Activated naive CD4-positive, alpha-beta T cell treated with anti-CD3 and anti-CD28 coated beads for 36 hours (primary cell): ENCODE measurements at places on chromosomes 7 and 10. TPM values are rescaled to one million over a fixed set of nuclear protein-coding genes. Genes with fewer than 3 reads are reported as not detected.

NKX1-2 gene
- total RNA-seq, result not detected

RBP4 gene
- not detected for total RNA-seq

PALD1 gene
- total RNA-seq, result 0.69 TPM

BMPER gene
- total RNA-seq, result not detected

GRCh38 chr10:12699781-12700556, 301.5 kb downstream of the CCDC3 start:
- no peaks in the 10 kb centered on the region for H3K27me3 ChIP-seq
- H3K4me3 ChIP-seq, result no peak overlapping the region
- H3K27ac ChIP-seq, result no peak overlapping the region
- DNase-seq, result no peak
- peaks cover 14% of the 10 kb centered on the region for H3K4me1 ChIP-seq
- peaks cover 3% of the 10 kb centered on the region for H3K36me3 ChIP-seq

- H3K27me3 ChIP-seq, result no peaks in the 10 kb centered on the region
- no peaks in the 10 kb centered on the region for H3K4me1 ChIP-seq
Observed at GRCh38 chr10:79013406-79013987, 55.3 kb upstream of the ZMIZ1 start.

GRCh38 chr7:11833431-11833830, 1.4 kb upstream of the THSD7A start:
- H3K27ac ChIP-seq, result no peak overlapping the region
- peaks cover 38% of the 10 kb centered on the region for H3K27me3 ChIP-seq
- H3K36me3 ChIP-seq, result no peaks in the 10 kb centered on the region

DNA sequence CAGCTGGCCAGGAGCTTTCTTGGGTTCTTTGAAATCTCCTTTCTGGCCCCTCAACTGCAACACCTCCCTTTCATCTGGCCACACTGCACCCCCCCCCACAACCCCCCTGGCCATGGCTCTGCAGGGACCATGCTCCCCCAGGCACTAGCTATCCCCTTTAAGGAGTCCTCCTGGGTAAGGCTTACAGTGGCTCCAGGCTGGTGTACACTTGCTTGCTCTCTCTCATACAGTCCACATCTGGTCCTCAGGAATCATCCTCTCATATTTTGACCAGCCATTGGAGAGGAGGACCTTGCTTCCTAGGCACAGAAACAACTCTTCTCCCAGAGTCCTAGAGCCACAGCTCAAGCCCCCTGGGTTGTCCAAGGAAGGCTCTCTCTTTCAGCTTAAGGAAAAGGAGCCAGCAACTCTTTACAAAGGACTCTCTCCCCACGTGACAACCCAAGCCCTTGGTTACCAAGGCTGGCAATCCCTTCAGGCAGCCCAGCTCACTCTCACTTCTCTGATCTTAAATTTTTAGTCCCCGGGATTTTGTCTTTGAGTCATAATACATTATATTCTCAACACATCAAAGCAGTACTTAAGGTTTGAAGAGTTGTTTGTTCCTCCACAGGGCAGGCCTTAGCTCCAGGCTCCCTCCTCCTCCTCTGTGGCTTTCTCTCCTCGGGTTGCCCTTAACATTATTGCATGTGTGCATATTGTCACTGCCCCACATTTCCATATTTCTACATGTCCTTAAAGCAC, 9.9 kb downstream of the GARIN1A start:
- H3K27ac ChIP-seq, result no peak overlapping the region
- no peak overlapping the region for H3K4me3 ChIP-seq
- peaks cover 1% of the 10 kb centered on the region for H3K36me3 ChIP-seq
- H3K4me1 ChIP-seq, result no peaks in the 10 kb centered on the region
- no peak for DNase-seq
- peaks cover 5% of the 10 kb centered on the region for H3K27me3 ChIP-seq

DNA sequence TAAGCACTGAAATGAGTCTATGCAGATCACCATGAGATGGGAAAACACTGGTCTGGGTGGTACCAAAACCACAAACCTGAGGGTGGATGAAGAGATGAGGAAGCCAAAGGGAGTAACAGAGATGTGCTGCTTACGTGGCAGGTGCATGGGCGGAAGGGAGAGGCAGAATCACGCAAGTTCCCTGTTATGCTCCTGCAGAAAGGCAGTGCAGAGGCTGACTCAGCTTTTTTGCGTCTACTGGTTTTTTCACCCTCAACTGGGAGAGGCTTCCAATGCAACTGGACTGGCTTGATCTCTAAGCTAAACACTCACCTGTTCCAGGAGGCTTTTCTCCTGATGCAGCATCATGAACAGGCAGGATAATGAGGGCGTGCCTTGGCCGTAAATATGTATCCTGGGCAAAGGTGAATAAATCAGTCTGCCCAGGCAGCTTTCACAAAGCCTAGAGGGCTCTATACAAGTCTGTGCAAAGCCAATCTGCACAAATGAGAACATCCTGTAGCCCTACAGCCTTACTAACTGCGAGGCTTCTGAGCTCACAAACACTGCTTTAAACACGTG, 95.4 kb upstream of the AFAP1L2 start:
- H3K27ac ChIP-seq, result peak overlapping the region; percentile 96
- peaks cover 87% of the 10 kb centered on the region for H3K4me1 ChIP-seq

DNA sequence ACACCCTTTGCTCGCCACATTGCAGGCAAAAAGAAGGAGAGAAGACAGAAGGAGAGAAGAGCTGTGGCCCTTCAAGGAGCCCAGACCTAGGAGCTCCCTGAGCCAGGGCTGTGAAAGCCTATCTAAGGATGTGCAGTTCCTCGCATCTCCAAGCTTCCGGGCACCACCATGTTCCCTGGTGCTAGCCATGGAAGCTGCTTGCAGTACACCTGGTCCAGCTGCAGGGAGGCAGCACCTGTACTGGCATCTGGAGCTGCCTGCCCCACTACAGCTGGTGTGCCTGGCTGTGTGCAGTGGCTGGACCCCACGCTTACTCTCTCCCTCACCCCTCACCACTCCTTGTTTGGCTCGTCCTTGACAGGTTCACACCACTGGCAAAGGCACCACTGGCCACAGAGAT, 1111.8 kb upstream of the POT1 start:
- no peaks in the 10 kb centered on the region for H3K36me3 ChIP-seq
- no peak for DNase-seq
- H3K4me3 ChIP-seq, result no peak overlapping the region
- H3K27me3 ChIP-seq, result no peaks in the 10 kb centered on the region

- H3K36me3 ChIP-seq, result no peaks in the 10 kb centered on the region
- H3K4me1 ChIP-seq, result no peaks in the 10 kb centered on the region
- H3K27ac ChIP-seq, result no peak overlapping the region
- DNase-seq, result no peak
Observed at GRCh38 chr7:99848420-99849216, 20.8 kb downstream of the CYP3A43 start.

- H3K36me3 ChIP-seq, result no peaks in the 10 kb centered on the region
- peaks cover 2% of the 10 kb centered on the region for H3K27me3 ChIP-seq
- no peak overlapping the region for H3K4me3 ChIP-seq
Observed at GRCh38 chr10:4068629-4069028, 283.6 kb upstream of the KLF6 start.

DNA sequence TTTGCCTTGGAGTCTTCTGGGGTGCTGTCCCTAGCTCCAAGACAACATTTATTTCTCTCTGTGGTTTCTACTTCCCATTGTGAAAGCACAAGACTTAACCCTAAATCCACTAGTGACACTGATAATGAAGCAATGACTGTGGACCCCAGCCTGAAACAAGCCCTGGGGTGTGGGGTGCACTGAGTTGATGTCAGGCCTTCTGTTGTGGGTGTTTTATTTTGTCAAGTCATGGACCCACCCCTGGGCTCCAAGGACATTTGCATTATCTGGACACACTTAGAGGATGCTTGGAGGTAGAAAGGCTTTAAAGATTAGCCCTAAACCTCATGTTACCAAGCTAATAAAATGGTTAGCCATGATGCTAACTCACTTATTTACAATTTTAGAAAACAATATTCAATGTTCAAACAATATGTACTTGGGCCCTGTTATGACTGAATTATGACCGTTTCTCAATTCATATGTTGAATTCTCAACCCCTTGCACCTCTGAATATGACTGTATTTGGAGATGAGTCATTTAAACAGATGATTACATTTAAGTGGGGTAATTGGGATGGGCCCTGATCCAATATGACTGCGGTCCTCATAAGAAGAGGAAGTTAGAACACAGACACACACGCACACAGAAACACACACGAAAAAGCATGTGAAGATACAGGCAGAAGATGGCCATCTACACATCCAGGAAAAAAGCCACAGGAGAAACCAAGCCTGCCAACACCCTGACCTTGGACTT, 137.2 kb upstream of the IGFBP3 start:
- DNase-seq, result no peak
- no peaks in the 10 kb centered on the region for H3K27me3 ChIP-seq
- H3K27ac ChIP-seq, result no peak overlapping the region

DNA sequence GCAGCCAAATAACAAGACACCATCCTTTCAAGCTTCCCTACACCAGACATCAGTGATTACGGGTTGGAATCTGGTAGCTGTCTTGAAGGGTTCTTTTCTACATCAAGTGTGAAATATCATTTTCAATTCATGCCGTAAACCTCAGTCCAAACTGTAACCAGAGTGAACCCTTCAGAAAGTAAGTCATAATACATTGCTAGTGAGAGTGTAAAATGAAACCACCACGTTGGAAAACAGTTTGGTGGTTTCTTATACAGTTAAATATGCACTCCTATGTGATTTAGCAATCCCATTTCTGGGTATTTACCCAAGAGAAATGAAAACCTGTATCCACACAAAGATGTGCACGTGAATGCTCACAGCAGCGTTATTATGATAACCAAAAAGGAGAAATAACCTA, 25.6 kb upstream of the ZC3HAV1L start:
- H3K4me1 ChIP-seq, result peaks cover 70% of the 10 kb centered on the region
- H3K36me3 ChIP-seq, result peaks cover 71% of the 10 kb centered on the region
- H3K27me3 ChIP-seq, result no peaks in the 10 kb centered on the region

DNA sequence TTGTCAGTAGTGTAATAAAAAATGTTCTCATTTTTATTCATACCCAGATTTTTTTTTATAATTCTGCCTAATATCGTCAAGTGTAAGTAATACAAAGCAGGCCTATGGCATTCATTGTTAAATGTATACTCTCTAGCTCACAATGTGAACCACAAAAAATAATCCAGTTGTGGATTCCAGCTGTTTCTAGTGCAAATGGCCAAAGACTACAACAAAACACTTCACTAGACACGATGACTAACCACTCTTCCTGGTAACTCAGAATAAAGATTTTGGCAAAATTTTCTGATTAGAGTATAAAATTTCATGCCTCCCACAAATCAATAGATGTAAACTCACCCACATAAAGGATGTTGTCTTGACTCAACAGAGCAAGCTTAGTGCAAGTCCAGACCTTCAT, 396.6 kb downstream of the DGKB start:
- no peaks in the 10 kb centered on the region for H3K4me1 ChIP-seq
- H3K4me3 ChIP-seq, result no peak overlapping the region
- H3K36me3 ChIP-seq, result no peaks in the 10 kb centered on the region
- no peak overlapping the region for H3K27ac ChIP-seq

DNA sequence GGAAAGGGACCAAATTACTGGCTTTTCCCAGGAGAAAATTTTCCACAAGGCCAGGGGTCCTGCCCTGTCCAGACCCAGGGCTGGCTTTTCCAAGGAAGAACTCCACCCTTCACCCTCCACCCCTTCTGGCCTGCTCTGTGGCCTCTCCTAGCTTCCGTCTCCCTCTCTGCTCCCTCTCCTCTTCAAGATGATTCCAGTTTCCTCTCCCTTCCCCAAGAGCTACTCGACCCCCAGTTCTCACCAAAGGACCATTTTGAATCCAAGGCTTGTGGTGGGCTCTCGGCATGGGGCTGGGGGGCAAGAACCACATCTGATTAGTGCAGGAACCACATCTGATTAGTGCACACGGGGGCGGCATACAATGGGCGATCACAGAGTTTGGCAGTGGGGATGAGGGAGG, 7.7 kb downstream of the CHAT start:
- H3K27ac ChIP-seq, result no peak overlapping the region
- H3K27me3 ChIP-seq, result peaks cover 25% of the 10 kb centered on the region
- H3K4me1 ChIP-seq, result no peaks in the 10 kb centered on the region
- DNase-seq, result no peak
- no peak overlapping the region for H3K4me3 ChIP-seq

DNA sequence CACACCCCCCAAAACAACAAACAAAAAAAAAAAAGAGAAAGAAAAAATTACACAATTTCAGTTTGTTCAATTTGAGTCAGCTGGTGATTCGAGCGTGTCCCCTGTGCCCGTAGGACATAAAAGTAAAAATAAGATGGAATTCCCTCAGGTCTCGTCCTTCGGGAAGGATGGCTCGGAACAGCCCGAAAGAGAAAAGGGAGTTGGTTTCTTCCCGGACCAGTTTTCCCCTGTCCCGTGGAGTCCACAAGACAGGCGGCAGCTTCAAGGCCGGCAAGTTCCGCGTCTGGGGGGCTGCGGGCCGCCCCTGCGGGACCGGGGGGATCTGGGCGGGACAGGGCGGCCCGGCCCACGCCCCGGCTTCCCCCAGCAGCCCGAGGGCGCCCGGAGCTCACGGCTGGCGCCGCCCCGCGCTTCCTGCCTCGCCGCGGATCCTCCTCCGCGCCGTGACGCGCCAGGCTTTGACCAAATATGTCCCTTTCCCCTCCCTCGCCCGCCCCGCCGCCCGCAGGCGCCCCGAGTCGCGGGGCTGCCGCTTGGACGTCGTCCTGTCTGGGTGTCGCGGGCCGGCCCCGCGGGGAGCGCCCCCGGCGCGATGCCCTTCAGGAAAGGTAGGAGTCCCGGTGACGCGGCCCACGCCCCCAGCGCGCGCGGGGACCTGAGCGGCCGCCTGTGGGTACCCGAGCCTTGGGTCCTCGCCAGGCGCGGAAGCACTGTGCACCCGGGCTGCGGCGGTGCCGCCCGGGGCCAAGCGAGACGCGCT, 55.8 kb downstream of the RBM17 start:
- H3K4me3 ChIP-seq, result peak overlapping the region; percentile 83
- peak; percentile 91 for DNase-seq
- peaks cover 80% of the 10 kb centered on the region for H3K4me1 ChIP-seq
- peaks cover 13% of the 10 kb centered on the region for H3K36me3 ChIP-seq
- H3K27ac ChIP-seq, result peak overlapping the region; percentile 86

DNA sequence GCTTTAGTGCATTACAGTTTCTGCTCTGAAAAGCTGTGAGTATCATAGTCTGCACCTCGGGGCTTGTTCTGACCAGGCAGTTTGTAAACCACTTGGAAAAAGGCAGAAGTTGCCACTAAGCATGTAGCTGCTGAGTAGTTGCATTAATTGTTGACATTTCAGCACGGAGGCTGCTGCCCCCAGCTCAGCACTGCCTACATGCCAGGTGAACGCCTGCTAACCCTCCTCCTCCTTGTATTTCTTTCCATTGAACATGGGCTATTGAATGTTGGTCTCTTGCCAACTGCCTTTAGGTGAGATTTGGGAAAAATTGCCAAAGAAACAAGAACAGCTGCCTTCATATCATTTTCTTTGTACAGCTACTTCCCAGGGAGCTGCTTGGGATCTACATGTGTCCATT, 164.2 kb downstream of the RAPGEF5 start:
- peaks cover 2% of the 10 kb centered on the region for H3K27me3 ChIP-seq
- no peaks in the 10 kb centered on the region for H3K4me1 ChIP-seq
- H3K36me3 ChIP-seq, result no peaks in the 10 kb centered on the region
- H3K27ac ChIP-seq, result no peak overlapping the region
- no peak overlapping the region for H3K4me3 ChIP-seq
- no peak for DNase-seq

DNA sequence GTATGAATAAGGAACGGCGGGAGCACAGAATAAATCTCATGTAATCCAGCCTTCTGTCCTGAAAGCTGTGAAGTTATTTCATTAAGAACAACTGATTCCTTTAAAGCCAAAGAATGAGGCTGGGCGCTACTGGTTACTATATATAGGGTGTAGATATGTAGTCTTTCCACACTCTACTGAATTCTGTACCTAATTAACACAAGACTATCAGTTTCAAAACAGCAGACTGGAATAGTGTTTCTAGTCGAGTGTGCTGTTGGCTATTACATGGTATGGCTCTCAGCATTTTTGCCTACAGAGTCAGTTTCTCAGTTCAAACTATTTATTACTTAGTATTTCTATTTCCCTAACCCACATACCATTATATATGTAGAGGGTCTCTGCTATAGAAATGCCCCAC, 163.3 kb downstream of the THSD7A start:
- H3K27ac ChIP-seq, result no peak overlapping the region
- H3K27me3 ChIP-seq, result no peaks in the 10 kb centered on the region
- no peak for DNase-seq
